ENCODE measurements at places on chromosomes 3 and 15. TPM values are rescaled to one million over a fixed set of nuclear protein-coding genes. Genes with fewer than 3 reads are reported as not detected.

The CERS3 gene
- 0.31 TPM for total RNA-seq

The DISP2 gene
- total RNA-seq = 0.69 TPM

The IL16 gene
- total RNA-seq = 19.9 TPM

The CEMIP gene
- total RNA-seq = 0.57 TPM

The BFSP2 gene
- 0.41 TPM for total RNA-seq

The TUSC7 gene
- total RNA-seq = not detected

- H3K36me3 ChIP-seq = no peaks in the 10 kb centered on the region
- H3K4me1 ChIP-seq = no peaks in the 10 kb centered on the region
- no peak for DNase-seq
These were observed 27.4 kb upstream of the FAM174B start for GRCh38 chr15:92682741-92683510.

GRCh38 chr15:65611888-65612615 is 1.1 kb upstream of the INTS14 start:
- DNase-seq = no peak
- peaks cover 15% of the 10 kb centered on the region for H3K4me1 ChIP-seq
- H3K36me3 ChIP-seq = no peaks in the 10 kb centered on the region
- H3K4me3 ChIP-seq = peak overlapping the region; percentile 81
